ENCODE measurements at places on chromosomes 5 and 9.

DNA sequence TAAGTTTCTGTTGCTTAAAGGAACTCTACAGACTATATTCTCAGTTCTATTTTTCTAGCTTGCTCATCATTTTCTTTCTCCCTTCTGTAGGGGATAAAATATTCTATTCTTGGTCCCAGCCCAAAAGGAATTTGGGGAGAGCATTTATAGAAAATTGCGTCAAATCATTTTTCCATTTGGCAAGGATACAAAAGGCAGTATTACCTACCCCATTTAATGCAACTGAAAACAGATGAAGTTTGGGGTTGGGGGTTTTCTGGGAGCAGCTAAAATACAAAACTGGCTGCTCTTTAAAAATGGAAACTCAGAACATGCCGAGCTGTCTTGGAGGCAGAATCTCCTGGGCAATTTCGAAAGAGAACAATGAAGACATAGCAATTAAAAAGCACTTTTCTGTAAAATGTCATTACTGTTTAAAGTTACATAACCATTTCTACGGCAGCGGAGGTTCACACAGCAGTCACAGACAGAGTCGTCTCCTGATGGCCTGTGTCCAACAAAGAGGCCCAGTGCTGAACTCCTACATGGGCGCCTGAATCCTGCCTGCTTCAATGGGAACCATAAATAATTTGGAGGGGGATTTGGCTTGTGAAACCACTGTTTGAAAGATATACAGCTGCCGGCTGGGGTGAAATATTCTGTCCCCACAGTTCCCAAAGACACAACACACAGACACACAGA lies 152.4 kb downstream of the BRINP1 start:
- DNase-seq: no peak

- no peak for DNase-seq
Measured at GRCh38 chr9:122263699-122264349, 816 bp downstream of the RBM18 start.

DNA sequence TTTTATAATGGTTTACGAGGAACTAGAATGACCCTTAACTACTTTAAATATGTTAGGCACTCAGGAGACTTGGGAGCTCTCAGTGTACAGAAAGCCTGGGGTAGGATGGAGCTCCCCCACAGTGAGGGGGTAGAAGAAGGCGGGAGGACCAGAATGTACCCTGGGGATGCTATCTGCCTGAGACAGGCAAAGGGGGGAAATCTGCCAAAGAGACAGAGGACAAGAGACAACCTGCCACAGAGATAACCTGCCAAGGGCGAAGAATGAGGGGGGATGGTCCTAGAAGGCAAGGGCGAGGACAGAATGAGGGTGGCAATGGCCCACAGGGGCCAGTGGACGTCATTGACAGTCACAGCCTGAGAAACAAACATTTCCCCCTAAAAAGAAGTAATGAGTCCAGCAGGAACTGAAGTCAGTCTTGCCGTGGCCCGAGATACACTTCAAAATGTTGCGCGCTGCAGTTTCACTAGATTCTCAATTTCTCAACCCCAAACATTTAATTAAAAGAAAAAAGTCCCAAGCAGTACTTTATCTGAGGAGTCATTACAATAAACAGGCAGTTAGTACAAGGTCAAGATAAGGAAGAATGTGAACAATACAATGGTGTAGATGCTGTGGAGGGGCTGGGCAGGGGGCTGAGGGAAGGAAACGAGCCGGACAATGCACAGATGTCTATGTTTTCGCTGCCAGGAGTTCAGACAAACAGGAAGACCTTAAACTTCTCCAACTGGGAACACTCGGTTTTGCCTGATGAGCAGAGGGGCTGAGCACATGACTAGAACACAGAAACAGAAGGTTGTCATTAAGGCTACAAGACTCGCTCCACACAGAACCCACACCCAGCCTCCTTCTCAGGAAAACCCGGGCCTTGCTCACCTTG lies 125.0 kb downstream of the LHFPL2 start:
- no peak for DNase-seq

- DNase-seq: no peak
Measured at GRCh38 chr9:137083394-137084004, 3.3 kb upstream of the MAN1B1 start.

GRCh38 chr9:79061752-79062616 lies 509.8 kb upstream of the TLE4 start:
- no peak for DNase-seq

DNA sequence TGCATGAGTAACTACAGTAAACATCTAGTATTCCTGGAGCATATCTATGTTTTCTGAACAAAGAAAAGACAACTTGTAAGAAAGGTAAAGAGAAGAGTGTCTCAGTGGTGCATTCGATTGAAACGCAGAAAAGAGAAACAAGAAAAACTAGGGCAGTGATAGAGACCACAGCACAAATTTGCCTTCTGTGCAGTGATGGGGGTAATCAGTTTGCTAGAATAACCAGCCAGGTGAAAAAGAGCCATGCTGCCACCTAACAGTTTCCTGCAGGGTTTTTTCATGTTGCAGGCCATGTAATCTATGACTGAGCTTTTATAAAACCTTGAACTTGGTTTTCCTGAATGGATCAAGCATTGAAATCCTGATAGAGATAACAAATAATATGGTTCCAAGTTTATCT lies 198.4 kb upstream of the MEF2C start:
- no peak for DNase-seq

GRCh38 chr5:172008689-172009141 lies 2.3 kb upstream of the FBXW11 start:
- DNase-seq: no peak

- DNase-seq: no peak
Measured at GRCh38 chr9:137434498-137435380, 6.4 kb downstream of the ENTPD8 start.

DNA sequence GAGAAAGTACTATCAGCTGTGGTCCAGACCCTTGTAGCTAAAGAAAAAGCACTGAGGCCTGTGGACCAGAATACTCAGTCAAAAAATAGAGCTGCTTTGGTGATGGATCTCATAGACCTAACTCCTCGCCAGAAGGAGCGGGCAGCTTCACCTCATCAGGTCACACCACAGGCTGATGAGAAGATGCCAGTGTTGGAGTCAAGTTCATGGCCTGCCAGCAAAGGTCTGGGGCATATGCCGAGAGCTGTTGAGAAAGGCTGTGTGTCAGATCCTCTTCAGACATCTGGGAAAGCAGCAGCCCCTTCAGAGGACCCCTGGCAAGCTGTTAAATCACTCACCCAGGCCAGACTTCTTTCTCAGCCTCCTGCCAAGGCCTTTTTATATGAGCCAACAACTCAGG lies 8.9 kb downstream of the RAB24 start:
- DNase-seq: no peak

DNA sequence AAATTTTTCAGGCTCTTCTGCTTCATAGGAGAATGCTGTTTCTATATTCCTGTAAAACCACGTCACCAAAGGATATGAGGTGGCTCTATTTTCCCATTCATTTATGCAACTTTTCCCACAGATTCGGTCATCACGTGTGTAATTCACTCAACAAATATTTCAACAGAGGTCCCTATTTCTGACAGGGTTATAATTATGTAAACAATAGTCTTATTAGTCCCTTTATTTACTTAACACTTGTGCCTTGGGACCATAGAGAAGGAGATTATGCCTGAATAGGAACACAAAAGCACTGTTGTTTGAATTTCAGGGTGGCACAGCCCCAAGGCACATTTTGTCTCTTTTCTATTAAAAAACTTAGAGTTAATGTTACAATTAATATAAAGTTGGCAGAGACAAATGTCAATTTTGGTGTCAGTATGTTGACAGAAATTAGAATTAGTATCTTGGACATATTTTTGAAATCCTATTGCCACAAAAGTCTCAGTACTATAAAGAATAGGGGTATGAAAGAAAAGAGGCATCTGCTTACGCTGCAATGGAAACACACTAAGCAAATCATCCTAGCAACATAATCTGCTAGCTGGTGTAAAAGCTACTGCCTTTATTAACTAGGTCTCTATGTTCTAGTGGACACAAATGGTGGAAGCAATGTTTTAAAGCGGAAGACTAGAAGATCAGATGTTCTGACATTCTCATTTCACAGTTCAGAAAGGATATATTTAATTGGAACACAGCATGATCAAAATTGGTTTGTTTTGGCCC lies 229.1 kb upstream of the TBCA start:
- DNase-seq: no peak

DNA sequence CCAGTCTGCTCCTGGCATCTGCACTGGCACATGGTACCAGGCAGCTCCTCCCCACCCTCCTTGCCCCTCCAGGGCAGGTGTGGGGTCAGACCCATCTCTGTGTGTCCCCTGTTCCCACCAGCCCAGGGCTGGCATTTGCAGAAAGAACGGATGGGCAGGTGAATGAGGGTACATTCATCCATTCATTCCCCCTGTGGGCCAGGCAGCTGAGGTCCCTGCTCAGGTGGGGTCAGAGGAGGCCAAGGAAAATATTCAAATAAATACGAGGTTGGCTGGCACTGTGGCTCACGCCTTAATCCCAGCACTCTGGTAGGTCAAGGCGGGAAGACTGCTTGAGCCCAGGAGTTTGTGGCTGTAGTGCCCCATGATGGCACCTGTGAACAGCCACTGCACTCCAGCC lies 25.0 kb upstream of the PHYKPL start:
- no peak for DNase-seq

- no peak for DNase-seq
Measured at GRCh38 chr5:31449174-31449573, 82.7 kb downstream of the DROSHA start.

DNA sequence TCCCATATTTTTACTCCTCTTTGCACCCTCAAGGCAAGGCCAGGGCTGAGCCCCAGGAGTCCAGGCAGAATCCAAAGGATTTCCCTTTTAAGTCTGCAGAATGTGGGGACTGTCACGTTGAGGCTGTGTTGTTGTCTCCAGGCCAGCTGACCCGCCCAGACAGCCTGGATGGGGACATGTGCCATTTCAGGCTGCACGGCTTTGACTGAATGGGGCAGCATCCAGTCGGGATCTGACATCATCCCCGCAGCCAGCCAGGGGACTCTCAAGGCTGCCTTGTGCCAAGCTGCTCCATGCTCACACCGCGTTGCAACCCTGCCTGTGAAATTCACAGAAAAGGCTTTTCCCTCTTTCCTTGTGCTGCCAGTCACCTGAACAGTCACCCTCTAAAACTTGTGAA lies 2.2 kb upstream of the ZNF366 start:
- no peak for DNase-seq

GRCh38 chr9:13728917-13729811 lies 449.7 kb upstream of the MPDZ start:
- no peak for DNase-seq

GRCh38 chr5:23591250-23591649 lies 83.8 kb downstream of the PRDM9 start:
- DNase-seq: no peak

DNA sequence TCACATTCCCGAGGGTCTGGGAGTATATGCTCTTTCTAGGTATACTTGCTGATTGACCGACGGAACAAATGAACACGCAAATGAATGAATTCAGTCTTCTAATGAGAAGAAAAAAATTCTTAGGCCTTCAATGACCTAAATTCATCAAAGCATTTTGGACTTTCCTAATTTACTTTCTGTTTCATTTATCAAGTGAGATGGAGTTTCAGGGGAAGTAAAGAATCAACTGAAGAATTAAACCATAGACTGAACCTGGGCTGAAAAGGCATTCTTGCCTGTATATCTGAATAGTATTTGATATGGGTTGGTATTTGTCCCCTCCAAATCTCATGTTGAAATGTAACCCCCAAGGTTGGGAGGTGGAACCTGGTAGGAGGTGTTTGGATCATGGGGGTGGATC lies 64.1 kb downstream of the ZFAND5 start:
- no peak for DNase-seq

GRCh38 chr5:62314213-62314830 lies 8.3 kb downstream of the KIF2A start:
- DNase-seq: no peak

DNA sequence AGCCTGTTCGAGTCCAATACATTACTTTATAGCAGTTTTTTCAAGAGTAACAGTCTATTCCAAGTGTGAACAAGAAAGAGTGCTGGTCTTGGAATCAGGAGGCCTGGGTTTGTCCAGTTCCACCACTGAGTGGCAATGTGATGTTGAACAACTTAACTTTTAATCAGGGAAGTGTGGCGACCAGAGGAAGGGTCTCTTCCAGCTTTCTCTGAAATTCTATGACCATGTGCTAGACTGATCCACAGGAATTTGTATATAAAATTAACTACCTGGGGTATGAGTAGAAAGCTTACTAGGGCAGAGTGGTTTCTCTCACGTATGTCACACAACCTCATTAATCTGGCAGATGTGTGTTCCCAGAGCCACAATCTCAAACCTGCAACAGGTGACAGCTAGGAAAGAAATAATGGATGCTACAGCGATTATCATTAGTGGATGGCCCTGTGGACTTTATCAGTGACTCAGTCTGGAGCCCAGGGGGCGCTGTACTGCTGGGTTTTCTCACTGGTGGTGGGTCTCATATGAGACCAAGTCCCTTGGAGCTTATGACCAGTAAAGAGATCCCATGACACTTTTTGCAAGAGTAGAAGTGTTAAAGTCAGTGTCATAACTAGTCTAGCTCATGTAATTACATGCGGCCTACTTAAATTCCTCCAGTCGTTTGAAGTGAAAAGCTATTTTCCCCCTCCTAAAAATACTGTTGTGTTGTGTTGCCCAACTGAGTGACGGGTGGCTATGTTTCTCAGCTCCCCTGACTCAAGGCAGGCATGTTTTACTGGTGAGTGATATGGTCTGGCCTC lies 116.5 kb downstream of the GDNF start:
- no peak for DNase-seq

- DNase-seq: no peak
Measured at GRCh38 chr5:99973779-99974178, 561.4 kb upstream of the FAM174A start.

GRCh38 chr9:13485068-13485596 lies 205.6 kb upstream of the MPDZ start:
- no peak for DNase-seq

DNA sequence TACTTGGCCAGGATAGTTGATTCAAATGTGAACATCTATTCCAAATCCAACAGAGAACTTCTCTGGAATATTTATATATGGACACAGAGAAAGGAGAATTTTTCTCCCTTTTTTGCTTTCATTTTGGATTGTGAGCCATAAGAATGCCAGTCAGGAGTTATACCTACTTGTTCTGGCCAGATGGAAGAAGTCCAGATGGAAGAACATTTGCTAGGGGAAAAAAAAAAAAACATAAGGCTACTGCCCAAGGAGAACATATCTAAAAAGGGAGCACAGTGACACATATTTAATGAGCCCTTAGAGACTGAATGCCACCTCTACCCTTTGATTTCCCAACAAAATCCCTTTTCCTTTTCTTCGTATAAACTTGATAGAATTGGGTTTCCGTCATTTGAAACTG lies 61.7 kb upstream of the PPP2R2B start:
- no peak for DNase-seq
